ENCODE measurements at places on chromosomes 2 and 18. TPM values are rescaled to one million over a fixed set of nuclear protein-coding genes. Genes with fewer than 3 reads are reported as not detected.

Gene FAM161A
- 8.4 TPM for total RNA-seq

Gene POTEE
- 0.07 TPM for total RNA-seq

Gene KIF1A
- 0.71 TPM for total RNA-seq

Gene TRIM54
- 1.2 TPM for total RNA-seq

Gene CPO
- total RNA-seq, result 0.05 TPM

Gene IKZF2
- total RNA-seq, result 0.29 TPM

Gene CSRNP3
- total RNA-seq, result not detected

Gene MAP2
- 1.5 TPM for total RNA-seq

Gene FAM110C
- 0.40 TPM for total RNA-seq

Gene MEIS1
- 1.6 TPM for total RNA-seq

Gene ZNG1B
- total RNA-seq, result 43.3 TPM

Gene SCYGR4
- total RNA-seq, result not detected

Gene SERPINB10
- not detected for total RNA-seq

Gene SERPINB13
- total RNA-seq, result not detected

Gene AQP12B
- not detected for total RNA-seq

Gene ASPRV1
- 0.38 TPM for total RNA-seq

Gene MAL
- 0.26 TPM for total RNA-seq

Gene MAP3K19
- not detected for total RNA-seq

Gene NT5DC4
- total RNA-seq, result 0.94 TPM

Gene NAT8
- total RNA-seq, result not detected

Gene HS1BP3
- total RNA-seq, result 43.2 TPM

Gene GULP1
- 26.7 TPM for total RNA-seq

Gene FOXD4L1
- 0.35 TPM for total RNA-seq

Gene DYSF
- total RNA-seq, result 0.55 TPM

Gene SULT1C3
- not detected for total RNA-seq

Gene CREG2
- 10.3 TPM for total RNA-seq

Gene IL1R2
- total RNA-seq, result 1.1 TPM

Gene GPAT2
- total RNA-seq, result 0.02 TPM

Gene AQP4
- 0.05 TPM for total RNA-seq

Gene MC2R
- not detected for total RNA-seq

Gene NTSR2
- total RNA-seq, result 0.08 TPM

Gene AFTPH
- total RNA-seq, result 24.0 TPM

Gene FN1
- 179 TPM for total RNA-seq

Gene REEP1
- 1.1 TPM for total RNA-seq

Gene UCN
- total RNA-seq, result 1.2 TPM

Gene DLX2
- total RNA-seq, result 0.49 TPM

Gene SPOPL
- 7.3 TPM for total RNA-seq

Gene SNTG2
- total RNA-seq, result not detected

Gene SCTR
- total RNA-seq, result not detected

Gene POTEI
- 0.01 TPM for total RNA-seq

Gene IGFBP2
- 94.5 TPM for total RNA-seq

Gene ST6GAL2
- total RNA-seq, result 13.1 TPM

Gene PLGLB2
- 0.19 TPM for total RNA-seq

Gene CDH7
- not detected for total RNA-seq

Gene ARHGAP15
- total RNA-seq, result not detected

Gene FAM237A
- not detected for total RNA-seq

Gene KANSL1L
- 0.66 TPM for total RNA-seq

Gene GPR45
- total RNA-seq, result not detected

Gene SMPD4
- total RNA-seq, result 84.4 TPM

Gene METTL4
- 5.4 TPM for total RNA-seq

Gene KCNS3
- 1.4 TPM for total RNA-seq

Gene ABCB11
- total RNA-seq, result 0.01 TPM

Gene ZNF521
- not detected for total RNA-seq

Gene MATN3
- 17.0 TPM for total RNA-seq
